Hepatocyte (in vitro differentiated cells): ENCODE measurements at places on chromosomes 4 and X. TPM values are rescaled to one million over a fixed set of nuclear protein-coding genes. Genes with fewer than 3 reads are reported as not detected.

The TMEM156 gene
- polyA plus RNA-seq = not detected in 2 replicates

The SCD5 gene
- 5.3 and 6.4 TPM in 2 replicates for polyA plus RNA-seq

The TMPRSS11D gene
- polyA plus RNA-seq = 0.23 TPM in 1 of 2 replicates, not detected in the other

The TCEAL6 gene
- polyA plus RNA-seq = not detected in 2 replicates

The PNPLA4 gene
- polyA plus RNA-seq = 30.3 and 34.1 TPM in 2 replicates

The CLDN2 gene
- 4.0 and 5.2 TPM in 2 replicates for polyA plus RNA-seq

The TMPRSS11E gene
- polyA plus RNA-seq = 1.4 and 1.7 TPM in 2 replicates

The C4orf51 gene
- polyA plus RNA-seq = not detected in 2 replicates

The TMPRSS11A gene
- polyA plus RNA-seq = 0.07 TPM in 1 of 2 replicates, not detected in the other

The SMIM31 gene
- polyA plus RNA-seq = 0.23 and 0.51 TPM in 2 replicates

The TMLHE gene
- 12.3 and 15.3 TPM in 2 replicates for polyA plus RNA-seq

The HHIP gene
- 29.2 and 33.9 TPM in 2 replicates for polyA plus RNA-seq

The GAGE12H gene
- polyA plus RNA-seq = not detected in 2 replicates

The LDB2 gene
- polyA plus RNA-seq = 5.9 and 8.7 TPM in 2 replicates

The SHROOM2 gene
- 5.6 and 6.9 TPM in 2 replicates for polyA plus RNA-seq

The GYG2 gene
- 35.8 and 44.3 TPM in 2 replicates for polyA plus RNA-seq

The ATP6AP2 gene
- polyA plus RNA-seq = 154 and 158 TPM in 2 replicates

The IL15 gene
- 0.83 and 3.2 TPM in 2 replicates for polyA plus RNA-seq

The FAM241A gene
- 2.3 and 2.9 TPM in 2 replicates for polyA plus RNA-seq

The OPN1MW2 gene
- not detected in 2 replicates for polyA plus RNA-seq

The AMBN gene
- not detected in 2 replicates for polyA plus RNA-seq

The TMEM271 gene
- not detected in 2 replicates for polyA plus RNA-seq

The MAGEC3 gene
- 0.40 TPM in 1 of 2 replicates, not detected in the other for polyA plus RNA-seq

The LRIT3 gene
- polyA plus RNA-seq = not detected in 2 replicates

The NEUROG2 gene
- polyA plus RNA-seq = 0.39 TPM in 1 of 2 replicates, not detected in the other

The EDA gene
- 4.7 and 8.2 TPM in 2 replicates for polyA plus RNA-seq

The GABRQ gene
- 0.05 TPM in 1 of 2 replicates, not detected in the other for polyA plus RNA-seq

The CENPE gene
- 1.2 and 4.3 TPM in 2 replicates for polyA plus RNA-seq

The ADH4 gene
- polyA plus RNA-seq = 9.2 and 11.0 TPM in 2 replicates

The PABPC4L gene
- 1.1 and 1.3 TPM in 2 replicates for polyA plus RNA-seq

The HPGD gene
- 57.4 and 76.9 TPM in 2 replicates for polyA plus RNA-seq

The MAGEA4 gene
- polyA plus RNA-seq = not detected in 2 replicates

The NXF2 gene
- polyA plus RNA-seq = not detected in 2 replicates

The APLN gene
- polyA plus RNA-seq = 0.30 and 0.92 TPM in 2 replicates

The CPZ gene
- 113 and 148 TPM in 2 replicates for polyA plus RNA-seq

The ACSL1 gene
- 114 and 121 TPM in 2 replicates for polyA plus RNA-seq

The FATE1 gene
- polyA plus RNA-seq = not detected in 2 replicates

The STAP1 gene
- not detected in 2 replicates for polyA plus RNA-seq

The GRK4 gene
- polyA plus RNA-seq = 5.5 and 6.1 TPM in 2 replicates

The TMSB15C gene
- 0.95 and 1.5 TPM in 2 replicates for polyA plus RNA-seq

The SH3RF1 gene
- 12.5 and 16.4 TPM in 2 replicates for polyA plus RNA-seq

The TSR2 gene
- polyA plus RNA-seq = 58.4 and 58.8 TPM in 2 replicates

The SLC9B1 gene
- not detected in 2 replicates for polyA plus RNA-seq

The TLR7 gene
- 0.78 TPM in 1 of 2 replicates, not detected in the other for polyA plus RNA-seq

The SGMS2 gene
- 28.7 and 33.1 TPM in 2 replicates for polyA plus RNA-seq

The ZNF711 gene
- polyA plus RNA-seq = 16.2 and 16.6 TPM in 2 replicates

The ARHGAP6 gene
- 4.9 and 6.4 TPM in 2 replicates for polyA plus RNA-seq

The CYSLTR1 gene
- 0.11 and 0.50 TPM in 2 replicates for polyA plus RNA-seq

The GNL3L gene
- 9.7 and 10.3 TPM in 2 replicates for polyA plus RNA-seq

The EVC2 gene
- 2.7 and 3.0 TPM in 2 replicates for polyA plus RNA-seq

The SMR3B gene
- not detected in 2 replicates for polyA plus RNA-seq

The CT47A7 gene
- polyA plus RNA-seq = not detected in 2 replicates

The TMEM255A gene
- 0.68 and 2.2 TPM in 2 replicates for polyA plus RNA-seq

The GAGE12F gene
- polyA plus RNA-seq = not detected in 2 replicates

The RAB40A gene
- polyA plus RNA-seq = 2.7 and 3.0 TPM in 2 replicates

The PABPC5 gene
- 2.2 and 2.8 TPM in 2 replicates for polyA plus RNA-seq
